A549 (cell line): ENCODE measurements at places on chromosomes 4 and X. TPM values are rescaled to one million over a fixed set of nuclear protein-coding genes. Genes with fewer than 3 reads are reported as not detected.

DNA sequence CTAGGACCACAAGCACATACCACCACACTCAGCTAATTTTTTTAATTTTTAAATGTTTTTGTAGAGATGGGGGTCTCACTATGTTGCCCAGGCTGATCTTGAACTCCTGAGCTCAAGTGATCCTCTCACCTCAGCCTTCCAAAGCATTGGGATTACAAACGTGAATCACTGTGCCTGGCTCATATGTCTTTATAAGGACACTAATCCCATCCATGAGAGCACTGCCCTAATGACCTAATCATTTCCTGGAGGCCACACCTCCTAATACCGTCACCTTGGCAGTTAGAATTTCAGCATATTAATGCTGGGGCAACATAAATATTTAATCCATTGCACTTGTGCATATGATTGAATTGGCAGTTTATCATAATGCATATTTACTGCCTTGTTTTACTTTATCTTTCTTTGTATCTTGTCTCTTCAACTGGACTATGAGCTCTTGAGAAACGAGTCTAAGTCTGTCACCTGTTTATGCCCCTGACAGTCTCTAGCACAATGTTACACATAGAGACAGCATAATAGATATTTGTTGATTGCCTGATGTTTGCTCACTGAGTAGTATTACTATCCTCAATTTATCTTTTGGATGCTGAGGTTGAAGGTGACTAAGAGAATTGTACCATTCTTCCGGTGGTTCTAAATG lies 172.0 kb downstream of the AASDH start:
- peak; percentile 2 for DNase-seq

GRCh38 chr4:143225167-143225566 lies 40.5 kb downstream of the USP38 start:
- DNase-seq, result no peak

DNA sequence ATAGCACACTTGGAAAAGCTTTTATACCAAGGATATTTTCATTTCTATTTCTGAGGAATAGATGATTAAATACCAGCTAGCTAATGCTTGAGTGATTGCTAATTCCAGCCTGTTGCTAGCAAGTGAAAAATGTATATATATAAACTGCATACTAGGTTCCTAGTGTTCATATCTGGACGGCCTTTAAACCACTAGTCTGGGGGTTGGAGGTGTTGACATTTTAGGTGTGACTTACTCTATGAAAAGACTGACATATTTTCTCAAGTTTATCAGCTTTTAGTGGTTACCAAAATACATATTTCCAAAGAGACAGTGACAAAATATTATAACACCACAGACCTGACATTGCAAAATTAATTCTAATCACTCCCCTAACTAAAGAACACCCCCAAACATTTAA lies 44.7 kb downstream of the MTMR8 start:
- no peak for DNase-seq

DNA sequence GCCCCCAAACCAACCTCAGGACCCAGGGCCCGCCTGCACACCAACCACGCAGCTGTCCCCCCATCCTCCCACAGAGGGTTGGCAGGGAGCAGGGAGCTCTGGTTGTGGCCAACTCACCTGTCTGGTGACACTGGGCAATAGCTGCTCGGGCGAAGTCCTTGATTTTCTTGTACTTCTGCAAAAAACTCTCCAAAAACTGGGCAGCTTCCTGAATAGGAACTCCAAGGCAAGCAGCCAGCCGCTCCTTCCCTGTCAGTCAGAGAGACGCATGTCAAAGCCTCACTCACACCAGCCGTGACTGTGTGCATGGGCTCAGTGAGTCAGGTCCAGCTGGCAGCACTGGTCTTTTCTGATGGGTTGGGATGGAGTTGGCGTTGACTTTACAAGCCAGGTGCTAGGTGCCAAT lies 26.4 kb downstream of the NAT8L start:
- no peak for DNase-seq

GRCh38 chr4:164894702-164895101 lies 17.7 kb downstream of the APELA start:
- DNase-seq, result no peak

- DNase-seq, result no peak
Measured at GRCh38 chr4:168659741-168660465, 163.1 kb downstream of the PALLD start.

GRCh38 chrX:51697397-51697796 lies 12.9 kb upstream of the CENPVL1 start:
- DNase-seq, result no peak

GRCh38 chr4:22801391-22801790 lies 108.7 kb downstream of the GBA3 start:
- DNase-seq, result no peak

GRCh38 chr4:47469951-47470350 lies 6.4 kb upstream of the COMMD8 start:
- DNase-seq, result no peak

GRCh38 chr4:37644962-37645361 lies 41.2 kb downstream of the RELL1 start:
- no peak for DNase-seq

DNA sequence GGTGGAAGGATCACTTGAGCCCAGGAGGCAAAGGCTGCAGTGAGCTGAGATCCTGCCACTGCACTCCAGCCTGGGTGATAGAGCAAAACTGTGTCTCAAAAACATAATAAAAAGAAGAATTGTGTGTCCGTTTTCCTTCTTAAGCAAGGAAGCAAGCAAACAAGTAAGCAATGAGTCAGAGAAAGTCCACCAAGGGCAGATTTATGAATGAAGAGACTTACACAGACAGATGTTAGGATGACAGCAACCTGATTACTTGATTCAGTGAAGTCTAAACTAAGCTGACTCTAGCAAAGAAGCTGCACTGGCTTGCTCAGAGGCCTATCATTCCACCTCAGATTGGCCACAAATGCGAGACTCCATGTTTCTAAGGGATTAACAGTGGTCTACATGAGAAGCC lies 34.1 kb upstream of the SCML1 start:
- DNase-seq, result peak; percentile 8

GRCh38 chr4:99157478-99157935 lies 13.4 kb upstream of the ADH4 start:
- no peak for DNase-seq

DNA sequence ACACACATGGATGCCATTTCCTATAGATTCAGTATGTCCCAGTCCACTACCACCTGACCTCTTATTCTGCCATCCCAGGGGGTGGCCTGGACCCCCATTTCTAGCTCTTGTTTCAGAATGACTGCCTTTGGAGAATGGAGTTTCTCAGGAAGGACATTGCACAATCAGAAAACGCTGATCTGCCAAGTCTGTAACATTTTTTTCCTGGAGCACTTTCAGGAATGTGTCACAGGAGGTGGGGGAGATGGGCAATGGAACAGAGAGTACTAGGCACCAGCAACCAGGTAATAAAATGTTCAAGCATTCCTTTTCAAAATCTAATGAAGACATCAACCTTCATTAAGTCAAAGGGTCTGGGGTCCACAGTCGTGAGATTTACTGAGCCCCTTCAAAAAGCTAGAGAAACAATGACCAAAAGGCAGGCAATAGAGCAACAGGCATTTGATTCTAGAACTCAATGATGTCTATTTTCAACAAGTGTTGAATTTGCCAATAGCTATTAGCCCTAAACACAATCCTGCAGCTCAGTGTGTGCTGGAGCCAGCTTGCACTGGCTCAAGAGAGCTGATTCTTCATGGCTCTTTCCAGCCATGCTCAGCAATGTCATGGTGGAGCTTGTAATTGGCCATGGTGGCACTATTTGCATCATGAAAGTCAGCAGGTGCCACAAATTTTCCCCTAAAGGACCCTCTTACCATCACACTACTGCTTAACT lies 87.1 kb downstream of the KDR start:
- DNase-seq, result no peak

GRCh38 chrX:49277535-49277830 lies 7.9 kb downstream of the PPP1R3F start:
- DNase-seq, result no peak

GRCh38 chr4:38002451-38003071 lies 42.4 kb downstream of the PTTG2 start:
- no peak for DNase-seq

DNA sequence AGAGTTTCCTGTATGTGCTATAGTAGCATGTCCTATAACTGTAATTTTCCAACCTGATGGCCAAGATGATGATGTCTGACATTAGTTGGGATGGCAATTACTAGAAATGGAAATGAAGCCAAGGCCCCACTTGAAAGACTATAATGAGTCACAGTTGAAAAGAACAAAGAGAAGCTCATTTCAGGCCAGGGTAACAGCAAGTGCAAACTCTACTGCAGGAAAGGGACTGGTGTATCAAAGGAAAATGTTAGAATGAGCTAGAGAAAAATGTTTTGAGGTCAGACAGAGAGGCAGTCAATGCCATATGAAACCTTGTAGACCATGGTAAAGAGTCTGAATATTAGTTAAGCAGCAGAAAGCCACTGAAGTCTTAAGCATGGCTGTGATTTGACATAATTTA lies 146.2 kb upstream of the SH3RF1 start:
- no peak for DNase-seq

DNA sequence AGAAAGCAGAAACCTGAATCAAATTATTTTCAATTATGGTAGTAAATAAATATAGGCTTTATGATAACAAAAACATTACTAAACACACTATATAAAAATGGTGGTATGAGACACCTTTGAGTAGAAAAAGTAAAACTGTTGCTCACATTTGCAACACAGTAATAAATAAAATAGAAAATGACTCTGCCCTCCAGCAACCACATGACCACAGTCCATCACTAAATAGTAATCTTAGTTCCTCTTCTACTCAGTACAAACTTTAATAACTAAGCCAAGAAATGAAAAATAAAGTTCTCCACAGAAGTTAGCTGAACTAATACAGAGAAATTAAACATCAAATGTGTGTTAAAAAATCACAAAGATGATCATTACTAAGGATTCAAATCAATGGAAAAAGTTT lies 108.5 kb downstream of the ADGRA3 start:
- DNase-seq, result no peak

- peak; percentile 84 for DNase-seq
Measured at GRCh38 chrX:129957241-129958082, 25.0 kb upstream of the BCORL1 start.

- no peak for DNase-seq
Measured at GRCh38 chr4:68963374-68963773, 11.8 kb upstream of the UGT2A3 start.

DNA sequence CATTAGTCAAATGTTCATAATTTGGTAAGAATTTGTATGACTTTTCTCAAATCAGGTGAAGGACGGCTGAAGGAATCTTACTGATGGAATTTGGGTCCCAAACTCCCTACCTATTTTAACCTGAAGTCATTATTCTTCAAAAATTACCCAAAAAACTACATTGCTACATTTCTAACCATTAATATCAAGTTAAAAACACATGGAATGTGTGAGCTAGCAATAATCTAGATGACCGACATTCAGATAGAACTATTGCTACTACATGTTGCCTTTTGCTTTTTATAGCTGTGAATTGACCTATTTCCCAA lies 25.3 kb upstream of the WWC2 start:
- DNase-seq, result no peak

DNA sequence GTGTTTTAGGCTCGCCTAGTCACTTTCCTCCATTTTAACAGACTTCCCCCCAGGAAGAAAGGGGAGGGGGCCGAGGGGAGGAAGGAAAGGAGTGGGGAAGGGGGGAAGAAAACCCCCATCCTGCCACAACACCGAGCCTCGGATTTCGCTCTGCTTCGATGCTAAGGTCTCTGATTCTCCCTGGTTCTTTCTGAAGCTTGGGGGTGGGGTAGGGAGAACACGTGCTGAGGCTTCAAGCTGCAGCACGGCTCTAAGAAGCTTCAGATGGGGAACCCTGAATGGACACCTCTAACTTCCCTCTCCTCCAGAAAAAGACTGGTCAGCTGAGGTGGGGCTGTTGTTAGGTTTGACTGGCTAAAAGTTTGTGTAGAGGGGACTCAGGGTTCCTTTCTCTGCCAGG lies 61.8 kb downstream of the RHOH start:
- DNase-seq, result no peak

DNA sequence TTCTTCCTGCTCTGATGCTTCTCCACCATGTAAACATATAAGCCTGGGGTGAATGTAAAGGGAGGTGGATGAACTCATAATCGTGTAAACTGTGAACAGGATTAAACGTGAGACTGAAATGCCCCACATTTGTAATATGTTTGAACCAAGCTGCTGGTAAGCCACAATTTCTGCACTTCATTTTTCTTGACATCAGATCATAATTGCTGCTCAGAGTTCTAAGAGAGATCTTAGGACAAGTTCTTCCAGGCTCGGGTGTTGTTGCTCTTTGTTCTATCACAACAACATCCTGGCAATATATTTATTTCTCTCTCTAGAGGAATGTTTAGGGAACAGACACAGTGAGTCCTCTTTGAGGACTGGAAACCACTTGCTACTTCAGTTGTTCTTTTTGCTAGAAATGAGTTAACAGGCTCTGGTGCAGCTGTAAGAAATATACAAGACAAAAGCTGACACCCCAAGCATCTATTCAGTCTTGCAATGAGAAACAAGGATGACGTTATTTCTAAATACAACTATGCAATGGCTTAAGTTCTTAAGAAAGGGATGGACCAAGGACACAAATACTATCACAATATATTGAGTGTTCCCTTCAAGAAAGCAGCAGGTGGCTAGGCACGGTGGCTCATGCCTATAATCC lies 59.6 kb downstream of the LNX1 start:
- DNase-seq, result no peak

Gene PABPC4L
- polyA plus RNA-seq, result 0.35 to 0.59 TPM (median 0.53 TPM) in 3 replicates

Gene HTN3
- polyA plus RNA-seq, result not detected in 3 replicates

Gene UGT8
- 0.04 to 0.12 TPM in 2 of 3 replicates, not detected in the other for polyA plus RNA-seq

Gene ZNF711
- 1.3 to 1.4 TPM (median 1.4 TPM) in 3 replicates for polyA plus RNA-seq
